ENCODE measurements at places on chromosomes 7 and 10.

DNA sequence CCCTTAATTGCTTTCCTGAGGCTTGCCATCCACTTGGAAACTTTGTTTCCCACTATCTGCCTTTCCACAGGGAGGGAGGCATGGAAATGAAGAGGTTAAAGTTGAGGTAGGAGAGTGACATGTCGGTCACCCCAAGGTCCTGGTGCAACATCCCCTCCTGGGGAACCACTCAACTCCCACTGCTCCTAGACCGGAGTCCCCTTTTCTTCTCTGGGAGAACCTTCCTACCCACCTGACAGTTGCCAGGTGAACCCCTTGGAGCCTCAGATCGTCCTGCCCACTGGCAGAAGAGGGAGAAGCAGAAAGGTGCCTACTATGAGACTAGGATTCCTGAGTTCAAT, 21.7 kb downstream of the IMPDH1 start:
- no peak for DNase-seq

- no peak for DNase-seq
Observed at GRCh38 chr7:140676306-140676705, 3.6 kb downstream of the ADCK2 start.

- no peak for DNase-seq
Observed at GRCh38 chr10:116251602-116252395, 21.2 kb downstream of the GFRA1 start.

GRCh38 chr10:44774676-44775401, 136.3 kb upstream of the TMEM72 start:
- no peak for DNase-seq

DNA sequence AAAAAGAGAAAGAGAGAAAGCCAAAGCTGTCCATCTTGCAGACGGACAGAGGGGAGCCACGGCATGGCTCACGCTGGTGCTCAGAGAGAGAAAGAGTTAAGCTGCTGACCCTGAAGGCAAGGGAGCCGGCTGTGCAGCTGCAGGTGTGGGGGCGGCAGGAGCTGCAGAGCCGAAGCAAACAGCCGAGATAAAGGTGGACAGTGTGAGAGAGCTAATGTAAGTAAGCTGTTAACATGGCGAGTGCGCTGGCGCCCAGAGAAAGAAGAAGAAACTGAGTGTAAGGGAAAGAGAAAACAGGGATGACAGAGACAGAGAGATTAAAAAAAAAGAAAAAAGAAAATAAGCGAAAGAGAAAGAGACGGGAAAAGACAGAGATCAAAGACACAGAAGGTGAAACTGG, 18.2 kb downstream of the COL17A1 start:
- DNase-seq = no peak

DNA sequence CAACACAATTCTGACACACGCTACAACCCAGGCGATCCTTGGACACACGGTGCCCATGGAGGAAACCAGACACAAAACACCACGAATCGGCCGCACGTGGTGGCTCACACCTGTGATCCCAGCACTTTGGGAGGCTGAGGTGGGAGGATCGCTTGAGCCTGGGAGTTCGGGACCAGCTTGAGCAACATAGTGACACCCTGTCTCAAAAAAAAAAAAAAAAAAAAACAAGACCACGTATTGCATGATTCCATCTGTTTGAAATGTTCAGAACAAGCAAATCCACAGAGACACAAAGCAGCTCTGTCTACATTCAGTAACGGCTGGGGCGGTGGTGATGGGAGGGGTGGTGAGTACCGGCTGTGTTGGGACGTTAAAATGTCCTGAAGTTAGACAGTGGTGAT, 25.2 kb downstream of the ADAP1 start:
- no peak for DNase-seq

All from cerebellar nuclear complex (tissue), 1 donor.